ENCODE measurements at places on chromosomes 3 and 15.

DNA sequence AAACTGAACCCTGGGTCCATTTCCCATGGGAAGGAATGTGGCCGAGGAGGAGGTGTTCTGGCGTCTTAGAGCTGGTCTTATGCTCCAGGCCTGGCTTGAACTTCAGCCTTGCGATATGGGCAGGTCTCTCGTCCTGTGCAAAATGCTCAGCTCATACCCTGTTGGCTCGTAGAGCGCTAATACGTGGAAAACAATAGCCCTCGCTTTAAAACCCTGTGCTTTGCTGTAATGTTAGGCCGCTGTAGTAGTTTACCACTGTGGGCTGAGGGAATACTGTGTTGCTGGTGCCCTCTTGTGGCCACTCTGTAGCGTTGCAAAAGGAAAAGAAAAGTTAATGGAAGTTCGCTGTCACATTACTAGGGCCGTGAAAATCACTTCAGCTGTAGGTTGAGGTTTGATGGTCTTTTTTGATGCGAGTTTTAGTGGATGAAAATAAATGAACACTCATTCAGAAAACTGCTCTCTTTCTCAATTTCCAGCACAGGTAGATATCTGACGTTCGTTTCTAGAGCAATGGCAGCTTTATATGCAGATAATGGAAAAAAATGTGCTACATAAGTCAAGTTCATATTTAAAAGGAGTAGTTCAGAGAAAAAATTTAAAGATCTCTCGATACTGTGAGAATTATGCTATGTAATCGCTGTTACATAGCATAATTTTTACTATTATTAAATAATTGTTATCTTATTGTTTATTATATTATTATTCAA lies 92.9 kb downstream of the MCTP2 start:
- DNase-seq, result no peak

DNA sequence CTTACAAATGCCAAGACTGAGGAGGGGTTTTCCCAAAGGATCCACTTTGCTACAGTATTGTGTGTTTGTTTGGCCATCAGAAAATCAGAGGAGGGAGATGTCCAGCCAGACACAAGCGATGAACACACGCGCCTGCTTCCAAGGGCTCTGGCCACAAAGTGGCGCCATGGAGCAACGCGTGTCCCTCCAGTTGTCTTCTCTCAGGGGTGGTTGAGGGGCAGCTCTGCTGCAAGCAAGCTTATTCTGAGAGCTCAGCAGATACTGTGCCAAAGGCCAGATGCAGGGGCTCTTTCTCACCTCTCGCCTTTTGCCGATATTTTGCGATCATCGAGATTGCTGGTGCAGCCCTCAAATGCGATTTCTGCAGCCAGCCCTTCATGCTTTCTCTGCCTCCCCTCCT lies 88.9 kb upstream of the OSBPL11 start:
- DNase-seq, result no peak

DNA sequence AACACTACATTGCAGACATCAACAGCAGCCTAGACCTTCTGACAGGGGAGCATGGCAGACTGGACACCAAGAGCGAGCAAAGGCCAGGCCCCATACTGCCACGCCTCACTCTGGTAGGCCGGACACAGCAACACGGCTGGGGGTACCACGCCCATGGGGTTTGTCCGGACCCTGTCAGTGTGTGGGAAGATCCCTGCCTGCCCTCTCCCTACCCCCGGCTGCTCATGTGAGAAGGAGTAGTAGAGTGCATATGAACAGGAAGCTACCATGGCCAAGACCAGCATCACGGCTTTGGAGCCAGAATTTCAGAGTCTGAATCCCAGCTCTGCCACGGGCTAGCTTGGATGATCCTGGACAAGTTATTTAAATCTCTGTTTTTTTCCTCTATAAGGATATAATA lies 27.9 kb downstream of the ALDH1L1 start:
- no peak for DNase-seq

DNA sequence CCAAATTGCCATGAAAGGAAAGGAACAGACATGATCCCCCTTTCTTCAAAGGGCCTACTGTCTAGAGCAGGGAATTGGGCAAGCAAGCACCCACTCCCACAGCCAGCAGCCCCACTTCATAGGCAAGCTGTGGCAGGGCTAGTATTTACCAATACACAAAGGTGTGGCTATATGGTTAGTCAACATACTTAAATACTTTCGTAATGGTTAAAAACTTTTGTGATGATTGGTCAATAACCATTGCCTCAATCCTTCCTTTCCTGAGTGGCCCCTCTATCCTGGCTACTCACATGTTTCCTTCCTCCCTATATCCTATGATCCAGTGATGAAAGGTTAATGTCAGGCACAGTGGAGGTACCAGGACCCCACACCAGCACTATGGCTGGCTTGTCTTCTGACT lies 30.1 kb upstream of the ARL8B start:
- DNase-seq, result no peak

DNA sequence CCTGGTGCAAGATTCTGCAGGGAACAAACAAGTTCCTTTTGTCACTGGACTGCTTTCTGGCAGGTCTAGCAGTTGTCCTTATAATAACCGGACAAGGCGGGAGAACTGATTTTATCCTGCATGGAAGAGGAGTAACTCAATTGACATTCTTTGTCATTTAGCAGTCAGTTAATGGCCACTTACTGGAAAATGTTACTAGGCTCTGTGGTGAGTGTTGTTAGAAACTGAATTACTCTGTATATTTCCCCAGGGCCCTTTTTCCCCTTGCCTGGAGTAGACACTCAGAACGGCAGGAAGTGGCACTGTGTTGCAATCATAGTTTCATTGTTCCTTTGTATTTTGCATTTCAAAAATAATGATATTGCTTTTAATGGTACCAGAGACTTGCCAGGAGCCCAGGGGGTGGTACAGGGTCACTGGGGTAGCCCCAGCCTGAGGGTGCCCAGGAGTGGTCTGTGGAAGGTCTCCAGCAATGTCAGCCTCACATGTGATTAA lies 318.6 kb upstream of the LRRFIP2 start:
- no peak for DNase-seq

GRCh38 chr15:40618023-40618422 lies 24.0 kb downstream of the KNL1 start:
- DNase-seq, result no peak

GRCh38 chr3:158494673-158495072 lies 76.3 kb upstream of the MLF1 start:
- no peak for DNase-seq

DNA sequence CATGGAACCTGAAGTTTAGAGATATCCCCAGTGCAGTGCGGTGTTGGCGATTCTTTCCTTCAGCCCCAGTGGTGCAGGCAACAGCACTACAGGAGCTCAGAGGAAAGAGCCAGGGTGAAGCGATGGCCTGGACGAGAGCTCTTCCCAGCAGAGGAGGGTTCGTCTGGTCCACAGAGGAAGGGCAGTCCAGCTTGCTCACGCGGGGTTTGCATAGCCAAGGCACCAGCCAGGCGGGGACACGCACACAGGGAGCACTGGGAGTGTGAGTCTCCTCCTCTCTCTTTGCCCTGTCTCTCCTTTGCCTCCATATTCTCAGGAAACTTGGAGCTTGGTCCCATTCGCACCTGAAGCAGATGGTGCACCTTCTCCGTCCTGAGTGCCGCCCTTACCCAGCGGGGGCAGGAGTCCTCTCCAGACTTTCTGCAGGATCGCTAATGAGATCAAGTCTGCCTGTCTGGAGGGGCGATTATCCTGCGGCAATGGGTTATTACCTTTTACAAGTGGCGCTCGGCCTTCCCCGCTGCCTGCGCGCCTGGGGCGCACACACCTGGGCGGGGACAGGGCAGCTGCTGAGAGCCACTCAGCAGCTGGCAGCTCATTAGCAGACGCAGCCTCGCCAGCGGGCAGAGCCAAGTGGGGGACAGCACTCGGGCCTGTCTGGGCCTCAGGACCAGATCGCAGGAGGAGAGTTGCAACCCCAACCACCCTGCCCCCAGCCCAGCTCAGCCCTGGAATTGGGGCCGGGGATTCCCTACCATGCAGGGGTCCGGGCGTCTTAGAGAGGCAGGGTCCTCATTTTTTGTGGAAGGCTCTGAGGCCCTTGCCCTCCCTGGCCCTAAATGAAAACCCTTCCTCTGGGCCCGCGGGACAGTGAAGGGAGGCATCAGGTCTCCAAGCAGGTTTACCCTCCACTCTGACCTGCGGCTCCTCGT lies 119.0 kb upstream of the MEF2A start:
- no peak for DNase-seq

- no peak for DNase-seq
Observed at GRCh38 chr3:142424754-142425153, 23.1 kb downstream of the XRN1 start.

DNA sequence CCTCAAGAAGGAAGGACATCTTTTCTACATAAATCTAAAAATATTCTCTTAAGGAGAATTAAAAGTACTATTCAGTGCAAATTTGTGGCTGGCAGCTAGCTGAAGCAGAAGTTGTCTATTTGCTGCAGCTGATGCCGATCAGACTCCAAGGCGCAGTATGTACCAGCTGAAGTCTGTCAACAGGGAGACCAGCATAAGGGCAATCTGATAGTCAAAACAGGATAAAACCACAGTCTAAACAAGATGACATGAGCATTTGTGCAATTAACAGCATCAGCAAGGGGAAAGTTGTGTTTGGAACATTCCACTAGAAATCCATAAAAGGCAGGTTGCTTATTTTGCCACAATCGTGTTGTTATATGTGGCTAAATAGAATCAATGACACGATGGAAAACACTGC lies 198.2 kb upstream of the ROBO2 start:
- no peak for DNase-seq

DNA sequence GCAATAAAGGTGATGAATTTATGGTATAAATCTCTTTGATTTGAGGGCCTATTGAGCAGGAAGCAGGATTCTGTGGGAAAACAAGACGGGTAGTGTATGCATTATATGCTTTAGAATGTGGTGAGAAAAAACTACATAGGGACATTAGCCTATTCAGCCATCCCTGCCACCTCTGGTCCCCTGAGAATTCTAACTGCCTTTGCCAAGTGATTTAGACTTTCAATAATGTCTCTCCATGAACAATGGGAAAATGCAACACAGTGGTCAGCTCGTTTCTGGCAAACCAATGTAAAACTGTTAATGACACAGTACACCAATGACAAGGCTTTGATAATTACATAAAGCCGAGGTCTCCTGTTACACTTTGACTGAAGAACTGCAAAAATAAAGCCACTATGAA lies 314.7 kb upstream of the CNTN4 start:
- no peak for DNase-seq

DNA sequence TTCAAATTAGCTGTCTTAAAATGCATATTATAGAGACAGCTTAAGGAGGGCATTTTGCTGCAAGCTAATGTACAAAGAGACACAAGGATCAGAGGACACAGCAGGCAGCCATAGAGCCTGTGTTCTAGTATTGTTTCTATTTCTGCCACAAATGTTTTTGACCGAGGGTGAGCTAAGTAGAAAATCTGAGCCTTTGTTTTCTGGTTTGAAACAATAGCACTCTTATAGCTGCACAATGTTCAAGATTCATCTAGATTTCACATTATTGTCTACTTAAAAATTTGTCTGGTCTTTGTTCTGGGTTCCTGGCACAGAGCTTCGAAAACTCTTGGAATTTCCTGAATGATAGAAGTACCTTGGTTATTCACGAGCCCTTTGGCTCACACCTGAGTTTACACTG lies 40.0 kb upstream of the TUSC7 start:
- no peak for DNase-seq

- peak; percentile 28 for DNase-seq
Observed at GRCh38 chr15:22839046-22839695, 705 bp downstream of the NIPA2 start.

DNA sequence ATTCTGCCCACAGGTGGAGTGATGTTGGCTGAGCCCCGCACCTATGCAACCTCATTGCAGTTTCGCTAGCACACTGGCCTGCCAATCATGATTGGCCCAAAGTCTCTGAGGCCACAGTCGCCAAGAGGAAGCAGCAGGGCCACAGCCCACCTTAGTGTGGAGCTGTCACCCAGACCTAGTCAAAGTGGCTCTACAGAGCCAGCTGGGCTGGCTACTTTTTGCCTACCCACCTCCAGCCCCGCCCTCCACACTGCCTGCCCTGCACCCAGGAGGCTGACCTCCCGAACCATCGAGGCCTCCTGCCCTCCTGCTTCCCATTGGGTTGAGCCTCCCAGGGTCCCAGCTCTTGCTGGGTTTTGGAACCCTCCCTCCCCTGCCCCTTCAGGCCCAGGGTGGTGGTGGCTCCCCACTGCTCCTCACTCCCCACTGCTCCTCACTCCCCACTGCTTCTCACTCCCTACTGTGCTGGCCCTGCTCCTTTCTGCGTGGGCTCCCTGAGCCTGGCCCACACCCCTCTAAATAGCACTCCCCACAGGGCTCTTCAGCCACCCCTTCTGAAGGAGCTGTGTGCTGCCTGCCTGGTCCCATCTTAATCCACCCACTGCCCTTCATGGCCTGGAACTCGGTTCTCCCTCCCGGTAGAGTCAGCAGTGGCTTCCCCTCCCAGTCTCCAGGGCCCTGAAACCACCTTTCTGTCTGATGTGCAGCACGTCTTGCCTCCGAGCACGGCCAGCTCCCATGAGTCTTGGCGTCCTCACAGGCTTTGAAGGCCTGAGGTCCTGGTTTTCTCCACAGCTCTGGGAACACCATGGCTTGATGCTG lies 89.3 kb downstream of the WNT7A start:
- DNase-seq, result no peak

DNA sequence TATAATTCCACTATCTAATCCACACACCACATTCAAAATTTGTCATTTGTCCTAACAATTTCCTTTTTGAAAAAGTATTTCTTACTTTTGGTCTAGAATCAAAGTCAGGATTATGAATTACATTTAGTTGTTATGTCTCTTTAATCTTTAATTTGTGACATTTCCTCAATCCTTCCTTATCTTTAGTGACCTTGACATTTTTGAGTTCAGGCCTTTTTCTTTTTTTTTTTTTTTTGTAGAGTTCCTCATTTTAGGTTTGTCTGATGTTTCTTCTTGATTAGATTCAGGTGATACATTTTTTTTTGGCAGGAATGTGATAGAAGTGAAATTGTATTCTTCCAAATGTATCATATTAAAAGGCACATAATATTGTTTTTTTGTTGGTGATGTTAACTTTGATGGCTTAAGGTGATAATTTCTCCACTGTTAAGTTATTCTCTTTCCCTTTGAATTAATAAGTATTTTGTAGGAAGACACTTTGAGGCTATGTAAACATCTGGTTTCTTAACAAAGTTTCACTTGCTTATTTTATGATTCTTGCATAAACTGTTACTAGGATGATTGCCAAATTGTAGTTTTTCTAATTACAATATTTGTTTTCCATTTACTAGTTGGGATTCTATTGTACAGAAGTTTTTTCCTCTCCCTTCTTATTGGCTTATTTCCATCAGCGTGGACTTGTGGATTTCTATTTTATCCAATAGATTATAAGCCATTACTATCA lies 16.3 kb downstream of the SLC35G2 start:
- DNase-seq, result no peak

GRCh38 chr3:123153125-123154019 lies 48.4 kb upstream of the SEC22A start:
- peak; percentile 26 for DNase-seq

GRCh38 chr15:31326875-31327668 lies 437 bp downstream of the KLF13 start:
- DNase-seq, result no peak

DNA sequence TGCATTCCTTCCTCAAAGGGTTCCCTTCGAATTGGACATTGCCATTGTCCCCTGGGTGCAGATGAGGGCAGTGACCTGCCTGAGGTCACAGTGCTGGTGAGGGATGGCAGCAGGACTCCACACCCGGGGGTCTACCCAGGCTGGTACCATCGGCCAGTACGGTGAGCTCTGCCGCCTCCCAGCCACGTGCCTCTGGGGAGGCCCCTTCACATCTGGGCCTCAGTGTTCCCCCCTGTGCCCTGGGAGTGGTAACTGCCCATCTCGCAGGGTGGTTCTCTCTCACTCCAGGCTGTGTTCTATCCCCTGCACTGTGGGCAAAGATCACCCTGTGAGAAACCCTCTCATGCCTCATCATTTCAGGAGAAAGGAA lies 99.4 kb upstream of the IQSEC1 start:
- no peak for DNase-seq

- no peak for DNase-seq
Observed at GRCh38 chr3:37096288-37096687, 78.1 kb downstream of the LRRFIP2 start.
